ENCODE measurements at places on chromosomes 6 and 20.

GRCh38 chr6:28335564-28336283 lies at the start of gene ZSCAN31:
TSS of gene ZSCAN31 (minus strand) at chr6:28336148. CDS start at chr6:28329683, 6,465 bp downstream.
- DNase-seq: peak; percentile 99

- no peak for DNase-seq
Observed at GRCh38 chr6:63372951-63373533, 53.3 kb upstream of the LGSN start.

DNA sequence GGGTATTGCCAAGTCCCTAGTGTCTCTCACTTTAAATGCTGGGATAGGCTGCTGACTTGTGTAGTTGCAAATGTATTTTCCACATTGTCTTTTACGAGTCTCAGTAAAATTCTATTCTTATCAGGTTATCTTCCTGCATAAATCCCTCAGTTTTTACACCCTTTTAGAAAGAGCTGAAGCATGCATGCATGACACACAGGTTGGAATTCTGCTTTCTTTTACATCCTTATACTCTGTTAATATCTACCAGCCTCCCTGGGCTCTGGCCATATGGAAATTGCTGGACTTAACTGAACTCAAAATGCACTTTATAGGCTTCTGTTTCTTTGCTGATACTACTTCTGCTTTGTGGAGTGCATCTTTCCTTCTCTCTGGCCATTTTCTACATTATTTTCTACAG lies 477.4 kb downstream of the FRK start:
- no peak for DNase-seq

DNA sequence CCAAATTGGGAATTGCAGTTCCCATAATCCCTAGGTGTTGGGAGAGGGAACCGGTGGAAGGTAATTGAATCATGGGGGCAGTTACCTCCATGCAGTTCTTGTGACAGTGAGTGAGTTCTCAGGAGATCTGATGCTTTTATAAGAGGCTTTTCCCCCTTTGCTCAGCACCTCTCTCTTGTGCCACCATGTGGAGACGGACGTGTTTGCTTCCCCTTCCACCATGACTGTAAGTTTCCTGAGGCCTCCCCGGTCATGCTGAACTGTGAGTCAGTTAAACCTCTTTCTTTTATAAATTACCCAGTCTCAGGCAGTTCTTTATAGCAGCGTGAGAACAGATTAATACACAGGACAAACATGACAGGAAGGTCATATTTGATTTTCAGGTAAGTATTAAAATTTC lies 25.3 kb upstream of the HECA start:
- peak; percentile 52 for DNase-seq

GRCh38 chr6:89554106-89554505 lies 84.4 kb downstream of the LYRM2 start:
- no peak for DNase-seq
